ENCODE measurements at places on chromosomes 3 and 15.

- no peak for DNase-seq
These were observed 32.4 kb upstream of the SLC6A11 start for GRCh38 chr3:10783360-10784351.

DNA sequence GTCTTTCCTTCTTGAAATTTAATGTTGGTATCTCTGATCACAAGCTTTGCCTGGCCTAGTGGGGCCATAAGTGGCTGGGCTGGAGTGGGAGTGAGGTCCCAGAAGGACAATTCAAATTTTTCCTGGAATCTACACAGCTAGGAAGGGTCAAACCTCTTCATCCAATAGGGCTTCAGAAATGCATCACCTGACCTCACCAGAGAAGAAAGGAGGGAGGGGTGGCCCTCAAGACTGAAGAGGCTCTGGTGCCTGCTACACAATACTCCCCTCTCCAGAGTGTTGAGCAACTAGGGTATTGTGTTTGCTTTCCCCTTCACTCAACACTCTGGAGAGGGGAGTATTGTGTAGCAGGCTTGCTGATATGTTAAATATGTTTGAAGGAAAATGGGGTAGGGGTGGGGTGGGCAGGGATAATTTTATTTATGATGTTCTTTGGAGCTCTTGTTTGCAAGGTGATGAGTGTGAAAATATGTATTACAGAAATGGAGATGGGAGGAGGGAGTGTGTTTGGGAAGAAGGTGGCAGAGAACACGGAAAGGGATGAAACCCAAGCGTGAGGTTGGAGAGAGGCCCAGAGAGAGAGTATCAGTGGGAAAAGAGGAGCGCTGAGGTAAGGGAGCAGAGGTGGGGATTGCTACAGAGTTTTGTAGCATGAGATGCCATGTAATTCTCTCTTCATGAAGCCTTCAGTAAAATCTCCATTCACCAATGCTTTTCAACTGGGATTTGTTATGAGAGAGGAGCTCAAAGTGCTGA lies 5.7 kb upstream of the KLHL24 start:
- DNase-seq: no peak

GRCh38 chr3:170867143-170867937 lies 2.7 kb downstream of the RPL22L1 start:
- DNase-seq: no peak

GRCh38 chr3:52228751-52229291 lies 3.4 kb upstream of the TLR9 start:
- DNase-seq: no peak

DNA sequence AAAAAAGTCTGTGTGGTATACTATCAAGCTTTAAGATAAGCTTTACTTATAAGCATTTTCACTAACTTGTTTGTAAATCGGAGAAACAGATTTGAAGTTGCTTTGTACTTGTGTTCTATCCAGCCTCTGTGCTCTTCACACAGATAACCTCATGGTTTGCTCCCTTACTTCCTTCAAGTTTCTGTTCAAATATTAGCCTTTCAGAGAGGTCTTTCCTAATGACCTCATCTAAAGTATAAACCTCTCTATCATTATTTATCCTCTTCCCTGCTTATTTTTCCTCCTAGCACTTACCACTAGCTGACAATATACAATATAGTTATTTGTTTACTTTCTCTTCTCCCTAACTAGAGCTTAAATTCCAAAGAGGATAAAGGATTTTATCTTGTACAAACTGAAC lies 180.0 kb downstream of the CBLB start:
- DNase-seq: no peak

GRCh38 chr3:179035232-179035631 lies 36.4 kb downstream of the ZMAT3 start:
- DNase-seq: no peak

GRCh38 chr15:45132844-45133560 lies 3.2 kb downstream of the DUOX1 start:
- no peak for DNase-seq

GRCh38 chr3:173796890-173797289 lies 399.3 kb downstream of the NLGN1 start:
- DNase-seq: no peak

DNA sequence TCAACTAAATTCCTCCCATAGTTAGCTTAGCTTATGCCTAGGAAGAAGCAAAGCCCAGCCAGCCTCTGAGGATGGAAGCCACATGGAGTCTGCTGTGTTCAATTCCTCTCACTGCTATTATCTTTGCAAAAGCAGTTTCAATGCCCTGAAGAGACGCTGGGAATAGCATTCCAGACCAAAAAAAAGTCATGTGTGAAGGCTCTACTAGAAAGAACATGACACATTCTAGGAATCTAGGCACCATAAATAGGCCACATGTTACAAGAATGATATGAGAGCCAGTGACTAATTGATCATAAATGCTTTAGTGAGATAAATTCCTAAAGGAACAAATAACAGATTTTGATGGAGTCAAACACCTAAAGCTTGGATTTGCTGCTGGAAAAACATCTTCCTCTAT lies 800.8 kb downstream of the TUSC7 start:
- no peak for DNase-seq

- no peak for DNase-seq
These were observed 9.2 kb upstream of the GRK7 start for GRCh38 chr3:141754032-141754431.

DNA sequence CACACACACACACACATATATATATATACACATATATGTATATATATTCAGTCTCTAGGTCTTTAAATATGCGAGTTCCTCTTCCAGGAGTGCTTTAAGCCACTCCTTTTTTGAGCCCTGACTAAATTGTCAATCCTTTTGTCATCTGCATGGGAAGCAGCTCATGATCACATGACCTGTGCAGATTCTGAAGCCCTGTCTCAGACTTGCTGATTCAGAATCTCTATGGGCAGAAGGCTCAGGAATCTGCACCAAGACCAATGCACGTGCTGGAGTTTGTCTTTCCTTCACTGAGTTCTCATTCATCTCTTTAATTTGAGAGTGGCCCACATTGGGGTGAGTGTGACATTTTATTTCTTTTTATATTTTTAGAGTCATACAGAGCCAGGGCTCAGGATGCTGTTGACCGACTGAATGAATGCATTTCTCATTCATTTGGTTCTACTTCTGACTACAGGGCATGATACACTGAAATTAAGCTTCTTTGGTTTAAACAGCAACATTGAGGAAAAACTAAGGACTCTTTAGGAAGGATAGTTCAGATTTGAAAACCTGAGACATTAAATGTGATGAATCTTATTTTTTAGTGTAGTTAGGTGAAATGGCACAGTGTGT lies 307.5 kb downstream of the EDEM1 start:
- no peak for DNase-seq

DNA sequence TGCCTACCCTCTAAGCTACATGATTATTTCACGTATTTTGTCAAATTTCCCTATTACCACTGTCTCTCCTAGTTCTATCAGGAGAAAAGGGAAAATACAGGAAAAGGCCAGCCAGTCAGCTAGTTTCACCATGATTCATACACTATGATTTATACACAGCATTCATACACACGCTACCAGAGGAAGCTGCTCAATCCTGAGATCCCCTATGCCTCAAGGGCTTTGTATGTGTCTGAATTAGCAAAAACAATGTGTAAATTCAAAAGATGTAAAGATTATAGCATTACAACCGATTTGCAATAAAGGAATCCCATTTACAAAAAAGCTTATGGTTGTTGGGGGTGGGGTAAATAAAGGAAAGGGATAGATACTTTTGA lies 3.1 kb upstream of the ACKR4 start:
- no peak for DNase-seq
